ENCODE measurements at places on chromosomes 4 and X.

DNA sequence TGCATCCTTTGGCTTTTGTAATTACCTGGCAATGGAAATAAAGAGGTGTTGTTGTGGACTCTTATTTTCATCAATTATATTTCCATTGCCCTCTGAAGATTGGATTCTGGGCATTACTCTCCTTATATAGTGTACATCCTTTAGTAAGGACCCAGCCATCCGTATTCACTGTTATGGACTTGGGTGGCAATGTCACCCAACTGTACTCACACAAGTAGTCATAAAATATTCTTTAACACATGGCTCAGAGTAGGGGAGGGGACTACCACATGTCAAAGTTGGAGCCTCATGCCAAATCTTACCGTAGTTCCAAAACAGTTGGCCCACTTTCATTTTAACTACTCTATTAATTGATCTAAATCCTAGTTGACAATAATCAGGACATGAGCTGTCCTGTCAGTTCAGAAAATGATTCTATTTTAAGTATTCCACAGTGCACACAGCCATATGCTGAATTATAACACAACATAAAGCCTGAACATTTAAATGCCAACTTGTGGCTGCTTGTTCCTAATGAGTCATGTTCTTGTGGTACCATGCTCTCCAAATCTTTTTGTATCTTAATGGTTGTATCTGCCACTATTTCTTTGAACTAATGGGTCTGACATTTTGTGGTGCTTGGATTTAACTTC is 4.9 kb downstream of the FRAS1 start:
- DNase-seq = no peak

GRCh38 chr4:7571001-7571400 is 136.3 kb upstream of the PSAPL1 start:
- DNase-seq = no peak

GRCh38 chr4:107987916-107988762 is 1.6 kb upstream of the HADH start:
- no peak for DNase-seq

GRCh38 chr4:180372691-180373090 is 1870.5 kb upstream of the TENM3 start:
- no peak for DNase-seq

GRCh38 chr4:150078579-150079080 is 385 bp downstream of the DCLK2 start:
- DNase-seq = no peak

DNA sequence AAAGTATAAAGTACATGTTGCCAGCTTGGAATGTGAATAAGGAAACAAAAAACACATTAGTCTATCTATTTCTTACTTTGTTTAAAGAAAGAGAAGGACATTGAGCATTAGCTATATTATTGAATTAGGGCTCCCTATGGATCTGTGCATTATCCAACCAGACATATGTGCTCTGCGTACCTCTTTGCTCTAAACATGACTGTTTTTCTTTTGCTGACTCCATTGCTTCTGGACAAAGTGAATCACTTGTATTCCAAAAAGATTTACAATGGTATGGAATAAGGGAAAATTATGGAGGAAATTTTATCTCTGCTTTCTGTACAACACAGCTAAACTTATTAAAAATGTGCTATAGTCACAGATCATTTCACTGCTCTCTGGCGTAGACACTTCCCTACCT is 727.8 kb upstream of the LCORL start:
- no peak for DNase-seq

GRCh38 chr4:70405765-70406164 is 8.0 kb downstream of the OPRPN start:
- no peak for DNase-seq

DNA sequence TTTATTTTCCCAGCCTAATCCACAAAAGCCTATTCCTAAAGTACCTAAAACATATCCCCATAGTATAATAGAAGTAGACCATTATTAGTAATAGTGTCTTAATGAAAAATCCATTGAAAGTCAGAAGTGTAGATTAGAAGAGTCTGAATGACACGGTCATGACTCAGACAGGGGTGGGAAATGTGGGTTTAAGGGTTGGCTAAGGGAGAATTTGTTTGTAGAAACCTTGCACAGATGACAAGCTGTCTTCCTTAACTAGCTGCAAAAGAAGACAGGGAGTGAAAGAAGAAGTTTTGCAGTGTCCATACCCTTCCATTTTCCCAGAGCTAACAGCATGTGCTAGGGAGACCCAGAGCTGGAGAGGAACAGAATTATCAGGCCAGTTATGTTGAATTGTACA is 242.7 kb upstream of the ETNPPL start:
- DNase-seq = no peak

DNA sequence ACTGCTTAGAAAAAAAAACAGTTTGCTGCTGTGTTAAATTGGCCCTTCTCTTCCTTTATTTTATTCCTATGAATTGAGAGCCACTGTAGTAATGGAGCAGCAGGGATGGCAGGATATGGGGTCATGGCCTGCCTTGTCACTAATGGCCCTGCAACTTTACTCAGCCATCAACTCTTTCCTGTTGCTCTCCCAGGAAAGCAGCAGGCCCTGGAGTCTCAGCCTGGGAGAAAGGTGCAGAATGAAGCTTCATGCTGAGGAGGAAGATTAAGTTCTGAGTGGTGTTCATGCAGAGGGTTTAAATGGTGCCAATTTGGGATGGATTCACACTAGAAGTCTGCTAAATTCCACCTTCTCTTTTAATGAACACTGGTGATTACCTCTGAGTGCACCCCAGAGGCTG is 285.6 kb downstream of the GPAT3 start:
- no peak for DNase-seq

DNA sequence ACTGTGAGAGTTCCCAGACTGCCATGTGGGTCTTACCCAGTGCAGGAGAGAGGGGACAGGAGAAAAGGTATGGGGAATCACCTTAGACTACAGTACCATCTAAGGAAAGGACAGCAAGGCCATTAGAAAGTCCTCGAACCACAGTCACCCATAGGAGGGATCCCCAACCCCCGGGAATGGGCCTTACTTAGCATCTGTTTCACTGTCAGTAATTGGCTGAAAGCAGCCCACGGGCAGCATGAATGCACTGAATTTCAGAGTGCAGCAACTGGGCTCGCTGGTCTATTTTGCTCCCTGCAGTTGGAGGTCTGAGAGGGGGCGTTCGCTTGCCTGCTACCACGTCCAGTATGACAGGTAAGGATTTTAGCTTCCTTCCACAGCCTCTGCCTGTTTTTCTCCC is 50.4 kb upstream of the KLHL8 start:
- DNase-seq = no peak

DNA sequence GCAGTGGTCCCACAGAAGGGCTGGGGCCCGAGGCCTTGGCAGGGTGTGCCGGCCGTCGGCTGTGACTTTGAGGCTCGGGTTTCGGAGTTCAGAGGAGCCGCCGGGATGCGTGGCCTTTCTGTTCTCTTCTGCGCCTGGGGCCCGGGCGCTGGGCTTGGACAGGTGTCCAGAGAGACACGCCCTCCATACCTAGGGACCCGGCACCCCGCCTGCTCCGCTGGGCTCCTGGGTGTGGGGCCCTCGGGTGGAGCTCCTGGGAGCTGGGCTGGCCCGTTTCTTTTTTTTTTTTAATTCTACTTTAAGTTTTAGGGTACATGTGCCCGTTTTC is 11.3 kb downstream of the FGFRL1 start:
- DNase-seq = no peak

DNA sequence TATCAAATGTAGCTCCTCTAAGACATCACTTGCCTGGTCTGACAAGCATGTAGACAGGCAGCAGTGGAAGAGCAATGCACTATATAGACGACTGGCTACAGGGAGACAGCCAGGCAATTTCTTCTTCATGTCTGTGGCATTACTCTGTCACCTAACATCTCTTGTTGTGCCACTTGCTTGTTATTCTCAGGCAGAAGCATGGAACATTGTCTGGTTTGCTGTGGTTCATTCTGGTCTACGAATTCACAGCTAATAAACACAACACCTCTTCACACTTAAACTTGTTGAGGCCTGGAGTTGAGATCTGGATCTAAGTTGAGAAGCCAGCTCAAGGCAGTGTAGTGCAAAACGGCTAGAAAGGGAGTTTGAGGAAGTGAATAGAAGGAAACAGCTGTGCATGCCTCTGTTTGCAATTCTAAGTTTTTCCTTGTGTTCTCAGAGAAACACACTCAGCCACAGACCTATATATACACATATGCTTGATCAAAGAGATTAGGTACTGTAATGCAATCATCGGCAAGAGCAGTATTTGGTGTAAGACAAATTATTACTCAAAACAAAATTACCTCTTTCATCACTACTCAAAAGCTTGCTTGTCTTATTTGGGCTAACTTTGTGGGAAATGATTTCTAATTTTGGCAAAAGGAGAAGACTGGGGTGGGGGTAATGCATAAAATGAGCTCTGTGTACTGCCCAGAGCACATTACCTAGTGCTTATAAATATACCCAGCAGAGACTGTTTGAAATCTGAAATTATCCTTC is 243.8 kb downstream of the PPP3CA start:
- DNase-seq = no peak

DNA sequence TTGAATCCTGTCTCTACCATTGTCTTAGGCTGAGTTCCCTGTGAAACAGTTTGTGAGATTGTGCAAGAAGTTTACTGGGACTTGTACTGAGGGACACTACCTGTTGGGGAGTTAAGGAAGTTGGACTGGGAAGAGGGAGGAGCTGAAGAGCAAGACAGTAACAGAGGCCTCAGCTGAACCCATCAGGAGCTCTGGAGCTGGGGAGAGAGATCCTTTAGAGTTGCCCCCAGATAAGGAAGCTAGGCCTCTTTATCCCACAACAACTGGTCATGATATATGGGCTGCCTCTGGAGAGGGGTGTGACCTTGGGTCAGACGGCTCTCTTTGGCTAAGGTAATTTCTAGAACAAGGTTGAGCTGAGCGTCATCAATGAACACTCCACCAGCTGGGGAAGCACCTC is 137.8 kb upstream of the SLC4A4 start:
- no peak for DNase-seq

GRCh38 chr4:42296196-42296595 is 101.1 kb upstream of the SHISA3 start:
- no peak for DNase-seq

- no peak for DNase-seq
Measured at GRCh38 chr4:180528003-180528402, 1715.2 kb upstream of the TENM3 start.

GRCh38 chr4:1937550-1937949 is 66.4 kb downstream of the NSD2 start:
- DNase-seq = no peak

GRCh38 chr4:168769416-168769815 is 240.6 kb downstream of the CBR4 start:
- DNase-seq = no peak

DNA sequence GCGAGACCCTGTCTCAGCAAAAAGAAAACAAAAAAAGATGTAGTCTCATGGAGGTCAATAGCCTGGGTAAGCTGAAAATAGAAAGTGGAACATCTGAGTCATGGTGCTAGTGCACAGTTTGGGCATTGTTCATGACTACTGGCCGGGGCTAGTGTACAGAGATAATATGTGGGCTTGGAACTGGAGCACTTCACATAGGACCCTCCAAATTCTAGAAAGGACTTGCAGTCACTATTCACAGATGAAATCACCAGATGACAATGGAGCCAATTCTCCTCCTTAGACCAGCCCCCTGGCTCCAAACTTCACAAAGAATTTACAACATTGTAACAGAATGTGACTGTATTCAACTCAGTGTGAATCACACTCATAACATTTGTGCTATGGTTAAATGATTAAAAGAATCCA is 367.8 kb upstream of the SLC7A11 start:
- DNase-seq = no peak

DNA sequence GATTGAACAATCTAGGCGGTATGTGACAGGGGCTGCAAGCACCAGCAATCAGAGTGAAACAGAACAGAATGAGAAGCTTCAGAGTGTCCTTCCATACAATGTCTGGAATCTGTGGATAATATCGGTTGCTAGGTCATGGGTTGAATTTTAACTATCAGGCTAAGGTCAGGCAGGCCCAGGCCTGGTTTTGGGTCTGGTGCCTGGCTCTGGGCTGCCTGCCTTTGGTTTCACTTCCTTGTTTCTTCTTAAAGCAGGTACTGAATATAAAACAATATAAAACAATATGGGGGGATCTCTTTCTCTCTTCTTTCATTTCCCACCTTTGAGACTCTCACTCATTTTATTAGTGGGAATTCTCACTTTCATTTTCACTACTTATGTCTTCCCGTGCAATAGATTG is 962.0 kb downstream of the CCSER1 start:
- DNase-seq = no peak

- DNase-seq = no peak
Measured at GRCh38 chr4:749698-750666, 44.4 kb downstream of the PCGF3 start.

DNA sequence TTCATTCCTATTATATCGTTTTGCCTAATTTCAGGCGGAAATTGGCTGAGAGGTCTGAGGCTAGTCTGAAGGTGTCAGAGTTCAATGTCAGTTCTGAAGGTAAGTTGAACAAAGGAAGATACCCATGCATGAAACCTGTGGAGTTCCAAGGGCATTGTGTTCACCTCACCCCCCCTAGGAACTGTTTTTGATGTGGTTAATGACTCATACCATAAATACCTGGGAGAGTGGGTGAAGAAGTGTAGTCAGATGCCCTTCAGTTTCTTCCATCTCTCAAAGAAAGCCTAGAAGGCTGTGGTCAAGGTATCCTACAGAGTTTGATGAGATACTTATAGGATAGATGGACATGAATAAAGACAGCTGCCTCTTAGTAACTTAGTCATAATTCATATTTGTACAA is 2.7 kb downstream of the UTP14A start:
- no peak for DNase-seq

DNA sequence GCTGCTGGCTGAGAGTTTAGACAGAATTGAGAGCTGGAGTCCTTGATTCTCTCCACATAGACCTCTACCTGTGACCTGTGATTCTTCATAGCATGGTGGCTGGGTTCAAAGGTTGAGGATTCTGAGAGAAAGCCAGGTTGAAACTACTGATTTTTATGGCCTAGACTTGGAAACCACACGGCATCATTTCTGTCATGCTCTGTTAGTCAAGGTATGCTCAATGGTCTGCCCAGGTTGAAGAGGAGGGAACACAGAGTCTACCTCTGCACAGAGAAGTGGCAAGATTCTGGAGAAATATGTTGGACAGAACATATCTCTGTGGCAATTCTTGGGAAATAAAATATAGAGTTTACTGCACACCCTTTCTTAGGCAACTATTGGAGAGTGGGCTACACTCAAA is 57.2 kb upstream of the CXorf66 start:
- no peak for DNase-seq

DNA sequence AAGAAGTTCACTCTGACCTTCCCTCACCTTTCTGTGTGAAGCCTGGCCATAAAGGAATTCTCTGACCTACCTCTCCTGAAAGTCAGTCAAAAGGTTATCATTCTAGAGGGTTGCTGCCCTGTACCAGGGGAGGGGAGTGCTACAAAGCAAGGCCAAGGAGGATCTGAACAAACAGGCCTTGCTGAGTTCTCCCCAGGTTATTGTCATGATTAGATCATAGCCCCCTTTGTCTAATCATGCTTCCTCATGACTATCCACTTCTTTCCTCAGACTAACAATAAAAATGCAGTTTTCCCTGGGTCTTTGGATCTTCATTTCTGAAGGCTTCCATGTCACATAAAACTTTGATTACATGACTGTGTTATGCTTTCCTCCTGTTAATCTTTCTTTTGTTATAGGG is 472.0 kb downstream of the IQCM start:
- DNase-seq = no peak

- DNase-seq = no peak
Measured at GRCh38 chr4:25890571-25891485, 23.2 kb upstream of the SMIM20 start.
